Amygdala (tissue), 56 donors: ENCODE measurements at places on chromosomes 13 and 19.

DNA sequence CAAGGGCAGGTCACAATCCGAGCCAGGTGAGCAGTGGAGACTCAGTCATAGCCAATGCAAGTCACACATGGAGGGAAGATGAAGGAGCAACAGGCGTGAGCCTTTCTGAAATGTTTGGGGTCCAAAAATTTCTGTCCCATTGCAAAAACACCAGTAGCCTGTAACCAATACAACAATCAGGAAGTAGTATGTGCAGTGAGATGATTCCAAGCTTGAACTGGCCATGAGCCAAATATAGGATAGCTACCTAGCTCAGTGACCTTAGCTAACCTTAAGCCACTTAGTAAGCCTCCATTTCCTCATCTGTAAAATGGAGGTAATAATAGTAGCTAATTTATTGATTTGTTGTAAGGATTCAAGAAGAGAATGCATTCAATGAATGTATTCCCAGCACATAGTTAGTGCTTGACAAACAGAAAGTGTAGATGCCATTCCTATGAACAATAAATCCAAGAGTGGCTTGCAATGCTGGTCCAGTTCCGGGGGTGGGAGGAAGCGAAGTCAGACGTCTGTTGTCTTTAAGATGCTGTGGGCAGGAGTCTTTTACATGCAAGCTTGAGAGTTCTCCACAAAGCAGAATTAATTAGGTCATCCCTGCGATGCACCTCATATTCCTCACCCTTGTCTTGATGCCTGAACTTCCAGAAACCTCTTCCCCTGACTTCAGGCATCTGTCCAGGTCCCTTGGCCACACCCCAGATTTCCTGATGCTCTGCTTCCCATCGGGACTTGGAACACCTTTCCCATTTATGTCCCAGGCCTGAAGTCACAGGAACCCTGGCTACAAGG lies 195.7 kb upstream of the UBL3 start:
- DNase-seq = no peak

GRCh38 chr19:720345-721160 lies 11.8 kb downstream of the PALM start:
- peak; percentile 51 for DNase-seq

DNA sequence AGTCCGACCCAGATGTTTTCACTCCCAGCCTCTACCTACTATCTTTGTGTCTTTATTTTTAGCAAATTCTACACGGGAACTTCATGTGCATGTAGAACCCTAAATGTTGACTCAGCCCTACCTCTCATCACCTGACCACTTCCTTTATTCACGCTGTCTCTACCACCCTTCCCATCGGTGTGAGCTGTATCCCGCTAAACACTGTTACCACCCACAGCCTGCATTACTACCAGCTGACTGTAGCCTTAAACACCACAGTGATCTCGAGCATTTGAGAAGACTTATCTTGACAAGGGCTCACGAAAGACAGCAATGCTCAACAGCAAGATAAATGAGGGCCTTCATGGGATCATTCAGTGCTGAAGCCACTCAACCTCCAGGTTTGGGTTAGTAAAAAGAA lies 15.1 kb downstream of the NCR1 start:
- no peak for DNase-seq

DNA sequence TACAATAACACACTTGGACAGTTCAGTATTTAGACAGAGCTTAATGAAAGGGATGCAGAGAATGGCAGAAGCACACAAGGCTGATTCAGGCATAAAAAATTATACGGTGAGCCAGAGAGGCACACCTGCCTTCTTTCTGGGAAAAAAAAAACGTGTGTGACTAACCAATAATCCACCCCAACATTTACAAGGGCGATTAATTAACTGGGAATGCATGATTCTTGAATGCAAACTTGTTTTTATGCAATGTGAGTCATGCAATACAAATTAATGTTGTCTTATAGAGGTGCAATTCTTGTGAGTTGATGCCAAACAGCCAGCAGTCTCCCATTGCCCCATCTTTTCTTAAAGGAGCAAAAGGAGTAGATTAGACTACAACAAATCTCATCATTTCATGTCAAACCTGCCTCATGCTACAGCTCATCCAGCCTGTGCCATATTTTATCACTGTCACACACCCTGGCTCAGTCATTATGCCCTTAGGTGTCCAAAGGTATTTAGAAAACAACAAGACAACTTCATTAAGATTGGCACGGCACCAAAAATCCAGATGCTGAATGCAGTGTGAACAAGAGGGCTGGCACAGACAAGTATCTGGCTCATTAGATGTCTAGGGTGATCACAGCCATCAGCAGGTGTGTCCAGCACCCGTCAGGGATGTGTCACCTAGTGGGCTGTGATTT lies 721.1 kb downstream of the EFNB2 start:
- no peak for DNase-seq

GRCh38 chr19:11291991-11292390 lies 4.0 kb upstream of the TSPAN16 start:
- DNase-seq = no peak

- DNase-seq = no peak
Observed at GRCh38 chr13:108925070-108925469, 295.7 kb downstream of the MYO16 start.

GRCh38 chr13:102234618-102235017 lies 167.2 kb downstream of the FGF14 start:
- no peak for DNase-seq

DNA sequence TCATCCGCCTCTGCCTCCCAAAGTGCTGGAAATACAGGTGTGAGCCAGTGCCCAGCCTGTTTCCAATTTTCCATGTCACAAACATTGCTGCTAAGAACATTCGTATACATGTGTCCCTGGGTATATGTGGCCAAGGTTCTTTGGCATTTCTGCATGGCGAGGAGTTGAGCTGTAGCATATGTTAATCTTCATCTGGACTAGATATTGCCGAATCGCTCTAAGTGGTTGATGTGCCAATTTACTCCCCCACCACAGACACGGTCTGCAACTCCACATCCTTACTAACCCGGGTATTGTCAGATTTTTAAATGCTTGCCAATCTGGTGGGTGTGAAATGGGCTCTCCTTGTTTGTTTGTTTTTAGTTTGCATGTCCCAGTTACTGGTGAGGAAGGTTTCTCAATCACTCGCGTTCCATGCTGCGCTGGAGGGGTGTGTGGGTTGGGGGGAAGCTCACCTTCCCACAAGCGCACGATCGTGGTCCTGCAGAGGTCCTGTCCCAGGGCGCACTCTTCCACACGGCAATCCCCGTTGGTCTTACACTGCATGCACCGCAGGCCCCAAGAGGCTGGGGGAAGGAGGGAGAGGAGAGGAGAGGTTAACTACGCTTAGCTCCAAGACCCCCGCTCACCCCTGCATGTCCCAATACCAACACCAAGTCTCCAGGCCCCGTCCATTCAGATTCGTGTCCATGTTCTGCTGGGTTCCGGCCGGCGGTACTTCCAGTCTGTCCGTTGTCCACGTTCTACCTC lies 2.7 kb downstream of the PLAUR start:
- DNase-seq = no peak

DNA sequence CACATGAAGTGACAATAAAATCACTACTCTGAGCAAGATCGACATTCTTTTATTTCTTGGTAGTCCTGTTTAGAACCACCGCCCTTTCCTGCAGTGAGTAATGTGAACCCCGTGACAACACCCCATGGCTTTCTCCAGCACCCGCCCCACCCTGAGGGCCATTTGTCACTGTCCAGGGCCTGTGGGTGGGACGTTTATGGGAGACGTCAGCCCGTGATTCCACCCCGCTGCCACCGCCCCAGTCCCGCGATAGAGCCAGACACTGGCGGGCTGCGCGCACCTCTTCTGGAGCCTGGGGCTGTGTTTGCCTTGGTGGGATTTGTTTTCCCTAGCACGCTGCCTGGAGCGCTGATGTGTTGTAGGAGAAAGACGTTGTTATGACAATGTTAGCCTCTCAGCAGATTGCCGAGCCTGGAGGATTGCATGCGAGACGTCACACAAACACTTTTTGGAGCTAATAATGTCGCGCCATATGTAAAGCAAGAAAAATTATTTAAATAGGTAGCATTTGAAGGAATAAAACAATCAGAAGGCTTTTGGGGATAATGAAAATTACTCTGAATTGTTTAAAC lies 263.7 kb downstream of the TEX29 start:
- DNase-seq = peak; percentile 6

GRCh38 chr19:17703824-17704463 lies 15.3 kb upstream of the MAP1S start:
- DNase-seq = peak; percentile 19

DNA sequence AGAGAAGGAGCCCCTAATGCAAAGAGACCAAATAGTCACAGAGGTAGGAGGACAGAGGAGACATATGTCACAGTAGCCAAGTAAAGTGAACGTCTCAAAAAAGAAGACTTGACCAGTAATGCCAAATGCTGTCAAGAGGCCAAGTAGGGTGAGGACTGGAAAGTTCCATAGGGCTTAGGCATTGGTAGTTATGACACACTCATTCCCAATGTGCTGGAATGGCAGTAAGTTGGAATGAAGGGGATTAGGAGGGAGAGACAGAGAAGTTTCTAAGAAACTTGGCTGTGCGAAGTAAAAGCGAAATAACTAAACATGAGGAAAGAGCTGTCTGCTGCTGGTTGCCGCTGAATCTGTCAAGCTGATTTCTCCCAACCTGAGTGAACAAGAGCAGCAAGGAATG lies 14.9 kb upstream of the FRY start:
- DNase-seq = no peak

GRCh38 chr19:45166723-45167252 lies 6.0 kb upstream of the NKPD1 start:
- no peak for DNase-seq

GRCh38 chr13:78305171-78305570 lies 298.2 kb downstream of the POU4F1 start:
- DNase-seq = no peak

- no peak for DNase-seq
Observed at GRCh38 chr13:100280681-100281080, 191.8 kb downstream of the PCCA start.

DNA sequence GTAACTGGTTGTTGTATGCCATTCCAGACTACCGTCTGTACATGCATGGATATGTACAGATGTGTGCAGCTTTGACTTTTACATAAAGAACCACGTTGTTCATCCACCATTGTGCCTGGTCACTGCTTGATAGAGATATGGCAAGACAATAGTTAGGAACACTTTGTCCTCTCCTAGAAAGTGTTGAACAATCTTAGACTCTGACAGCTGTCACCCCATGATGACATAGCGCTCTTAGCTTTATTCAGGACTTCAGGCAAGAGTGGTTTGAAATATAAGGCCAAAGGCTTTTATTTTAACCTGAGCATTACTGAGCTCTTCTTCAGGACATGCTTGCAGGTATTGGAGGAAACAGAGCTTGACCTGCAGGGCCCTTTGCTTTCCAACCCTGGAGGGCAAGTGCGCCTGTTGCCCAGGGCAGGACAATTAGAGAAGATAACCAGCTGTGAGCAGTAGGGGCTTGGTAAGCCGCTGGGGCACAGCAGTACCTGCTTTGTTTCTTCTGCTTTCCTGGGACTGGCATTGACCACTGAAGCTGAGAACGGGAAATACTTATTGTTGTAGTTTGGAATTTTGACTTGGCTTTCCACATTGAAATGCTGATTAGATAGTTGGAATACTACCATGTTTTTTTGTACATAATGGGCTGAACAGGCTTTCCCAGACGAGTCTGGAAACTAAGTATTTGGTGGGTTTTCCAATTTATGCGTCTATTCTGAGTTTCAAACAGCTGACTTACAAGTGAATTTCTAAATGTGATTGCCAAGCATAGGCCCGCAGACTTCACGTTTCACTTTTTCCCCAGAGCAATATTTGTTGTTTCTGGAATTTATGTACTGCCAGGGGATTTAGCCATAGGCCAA lies 51.1 kb downstream of the GARRE1 start:
- DNase-seq = no peak

DNA sequence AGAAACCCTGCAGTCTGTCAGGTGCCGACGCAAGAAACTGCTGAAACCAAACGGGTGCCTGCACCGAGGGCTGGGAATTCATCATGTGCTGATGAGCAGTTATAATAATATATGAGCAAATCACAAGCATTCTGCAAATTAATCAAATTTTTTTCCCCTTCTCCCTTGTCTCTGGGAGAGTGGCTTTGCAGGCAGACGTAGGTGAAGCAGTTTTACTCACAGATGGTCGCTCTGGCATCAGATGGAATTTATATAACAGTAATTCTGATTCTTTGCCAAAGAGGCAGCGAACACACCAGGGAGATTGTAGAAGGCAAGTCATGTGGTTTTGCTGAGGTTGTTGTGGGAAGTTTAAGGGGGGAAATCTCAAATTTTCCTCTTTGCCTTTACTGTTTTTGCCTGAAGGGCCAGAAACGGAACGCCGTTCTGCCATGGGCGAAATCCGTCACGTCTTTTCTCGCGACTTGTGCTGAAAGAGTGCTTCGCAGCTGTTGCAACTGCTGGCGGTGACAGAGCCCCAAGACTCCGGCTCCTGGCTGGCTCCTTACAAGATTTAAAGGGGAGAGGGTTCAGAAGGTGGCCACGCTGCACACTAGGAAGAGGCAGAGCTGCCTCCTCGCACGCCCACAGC lies 320.1 kb downstream of the ZNF536 start:
- no peak for DNase-seq

DNA sequence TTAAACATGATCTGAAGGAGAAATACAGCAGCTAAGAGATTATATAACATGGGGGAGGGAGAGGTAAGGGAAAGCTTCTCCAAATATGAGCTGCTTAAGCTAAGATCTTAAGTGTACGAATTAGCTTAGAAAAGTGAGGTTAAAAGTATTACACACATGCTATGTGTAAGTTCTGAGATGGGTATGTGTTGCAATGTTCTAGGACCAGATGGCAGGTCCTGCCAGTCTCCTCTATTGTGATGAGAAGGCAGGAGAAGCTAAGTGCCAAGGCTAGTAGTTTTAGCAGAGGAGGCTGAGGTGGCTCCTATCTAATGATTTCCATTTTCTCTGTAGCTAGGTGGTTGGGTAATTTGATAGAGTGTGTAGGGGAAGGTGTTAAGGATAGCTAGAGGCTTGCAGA lies 57.6 kb downstream of the MICU2 start:
- peak; percentile 3 for DNase-seq

DNA sequence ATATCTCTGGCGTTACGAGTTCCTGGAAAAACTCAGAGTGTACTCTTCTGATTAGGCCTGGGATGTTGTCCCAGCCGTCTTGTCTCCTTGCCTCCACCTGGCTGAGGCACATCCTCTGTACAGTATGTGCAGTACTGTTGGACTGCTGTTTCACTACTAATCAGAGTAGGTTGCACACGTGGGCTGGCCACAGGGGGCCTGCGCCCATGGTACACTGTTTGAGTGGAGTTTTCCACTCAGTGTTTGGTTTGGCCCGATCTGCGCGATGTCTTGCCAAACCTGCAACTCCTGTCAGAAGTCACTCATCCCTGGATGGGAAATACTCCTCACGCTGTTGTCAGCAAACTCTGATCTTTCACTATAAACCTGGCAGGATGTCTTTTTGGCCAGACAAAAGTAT lies 189.6 kb upstream of the CSNK1A1L start:
- DNase-seq = no peak

- no peak for DNase-seq
Observed at GRCh38 chr13:67860315-67860714, 630.2 kb upstream of the PCDH9 start.
